ENCODE measurements at places on chromosomes 1 and 21. TPM values are rescaled to one million over a fixed set of nuclear protein-coding genes. Genes with fewer than 3 reads are reported as not detected.

DNA sequence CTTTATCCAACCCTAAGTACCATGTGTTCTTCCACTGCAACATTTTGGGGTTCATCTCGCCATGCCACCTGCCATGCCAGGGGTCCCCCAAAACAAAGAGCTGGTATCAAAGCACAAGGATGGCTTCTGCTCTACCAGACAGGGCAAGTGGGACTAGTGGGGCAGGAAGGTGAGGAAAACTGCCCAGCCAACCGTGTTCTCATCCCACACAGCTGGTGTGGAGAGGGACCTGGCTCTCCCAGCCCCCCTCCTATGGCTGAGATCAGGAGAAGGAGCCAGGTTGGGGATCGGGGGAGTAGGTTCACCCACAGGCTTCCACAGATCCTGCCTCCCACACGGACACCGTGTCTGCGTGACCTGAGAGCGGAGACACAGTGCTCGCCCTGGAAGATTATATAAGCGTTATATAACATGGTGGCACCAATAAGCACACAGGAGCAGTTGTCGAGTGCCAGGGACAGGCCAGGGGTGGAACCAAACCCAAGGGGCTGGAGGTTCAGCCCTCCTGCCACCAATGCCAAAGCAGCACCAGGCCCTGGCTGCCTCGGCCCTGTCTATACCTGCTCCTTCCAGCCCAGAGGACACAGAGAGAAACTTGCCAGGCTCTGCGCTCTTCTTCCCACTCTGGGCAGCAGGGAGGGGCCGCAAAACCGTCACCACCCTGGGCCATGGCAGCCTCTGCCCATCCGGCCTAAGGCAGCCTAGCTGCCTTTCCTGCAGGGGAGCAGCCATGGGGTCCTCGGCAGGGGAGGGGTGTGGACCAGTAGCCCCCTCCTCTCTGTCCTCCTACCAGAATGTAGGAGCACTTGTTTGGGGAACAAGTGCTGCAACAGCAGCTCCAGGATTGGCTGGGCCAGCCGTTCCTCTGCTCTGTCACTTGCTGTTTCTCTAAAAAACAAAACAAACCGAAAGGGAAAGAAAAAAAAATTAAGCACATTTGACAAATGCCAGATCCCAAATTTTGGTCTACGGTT is 43.5 kb downstream of the CD34 start:
- peak; percentile 56 for DNase-seq

GRCh38 chr1:85623061-85623471 is 42.5 kb downstream of the CCN1 start:
- no peak for DNase-seq

DNA sequence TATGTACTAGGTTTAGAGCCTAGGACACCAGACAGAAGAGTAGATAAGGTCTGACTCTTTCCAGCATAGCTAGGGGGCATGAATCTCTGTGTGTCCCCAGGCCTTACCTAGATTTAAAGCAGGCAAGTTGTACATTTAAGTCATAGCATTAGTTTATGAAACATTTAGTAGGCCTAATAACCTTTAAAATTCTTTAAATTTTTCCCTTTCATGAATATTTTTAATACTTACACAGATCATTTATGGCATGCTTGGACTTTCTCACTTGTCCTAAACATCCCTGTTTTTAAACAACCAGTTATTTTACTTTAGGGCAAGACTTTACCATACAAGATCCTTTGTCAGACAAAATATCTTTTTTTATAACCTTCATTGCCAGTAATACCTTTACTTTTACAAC is 258.4 kb upstream of the ZRANB2 start:
- no peak for DNase-seq

KRTAP21-1 gene
- not detected for polyA plus RNA-seq

DNA sequence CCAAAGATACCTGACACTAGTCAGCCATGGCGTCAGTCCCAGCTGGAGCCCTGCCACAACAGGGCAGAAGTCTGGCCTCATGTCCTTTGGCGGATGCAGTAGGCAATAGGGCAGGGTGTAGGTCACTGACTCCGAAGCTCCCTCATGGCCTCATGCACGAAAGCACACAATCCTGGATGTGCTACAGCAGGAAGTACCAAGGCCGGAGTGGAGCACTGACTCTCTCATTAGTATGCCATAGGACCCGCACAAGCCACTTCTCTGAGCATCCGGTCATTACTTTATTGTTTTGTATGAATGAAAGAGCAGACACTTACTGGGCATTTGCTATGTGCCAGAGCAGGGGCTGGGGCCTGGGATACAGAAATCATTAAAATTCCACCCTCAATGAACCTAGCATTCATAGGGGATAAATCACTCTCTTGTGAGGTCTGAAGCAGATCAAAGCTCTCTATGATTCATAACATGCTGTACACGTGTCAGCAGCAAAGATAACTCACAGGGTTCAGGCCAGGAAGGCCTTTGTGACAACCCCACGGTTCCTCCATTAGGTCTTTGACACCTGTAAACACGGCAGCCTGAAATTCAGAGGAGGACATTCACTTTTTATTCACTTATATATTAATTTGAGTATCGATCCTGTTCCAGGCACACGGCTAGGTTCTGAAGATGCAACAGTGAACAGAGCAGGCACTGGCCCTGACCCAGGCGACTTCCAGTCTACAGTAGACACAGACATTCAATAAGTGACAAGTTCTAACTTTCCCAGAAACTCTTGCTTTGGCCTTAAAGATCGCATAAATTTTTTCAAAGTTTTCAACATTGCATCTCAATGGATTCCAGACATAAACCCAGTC is 357.9 kb upstream of the USP24 start:
- DNase-seq: no peak

FCGR1A gene
- 5.3 TPM for polyA plus RNA-seq

DNA sequence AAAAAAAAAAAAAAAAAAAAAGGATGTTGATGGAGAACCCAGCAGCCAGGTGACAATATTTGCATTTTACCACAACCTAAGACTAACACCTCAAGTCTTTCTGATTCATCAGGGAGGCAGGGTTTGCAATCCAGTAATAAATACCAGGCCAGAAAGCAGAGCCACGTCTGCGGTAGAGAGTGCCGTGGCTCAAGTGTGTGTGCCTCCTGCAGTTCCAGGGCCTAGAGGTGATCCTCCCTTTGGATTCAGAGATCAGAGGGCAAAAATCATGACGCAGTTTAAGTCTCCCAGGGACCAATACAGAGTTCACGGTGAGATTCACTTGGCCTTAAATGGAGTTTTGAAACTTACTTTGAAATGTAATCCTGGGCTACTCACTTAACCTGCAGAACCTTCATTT is 34.9 kb downstream of the TMCO4 start:
- no peak for DNase-seq

GRCh38 chr1:177825276-177825901 is 144.5 kb downstream of the SEC16B start:
- no peak for DNase-seq

DNA sequence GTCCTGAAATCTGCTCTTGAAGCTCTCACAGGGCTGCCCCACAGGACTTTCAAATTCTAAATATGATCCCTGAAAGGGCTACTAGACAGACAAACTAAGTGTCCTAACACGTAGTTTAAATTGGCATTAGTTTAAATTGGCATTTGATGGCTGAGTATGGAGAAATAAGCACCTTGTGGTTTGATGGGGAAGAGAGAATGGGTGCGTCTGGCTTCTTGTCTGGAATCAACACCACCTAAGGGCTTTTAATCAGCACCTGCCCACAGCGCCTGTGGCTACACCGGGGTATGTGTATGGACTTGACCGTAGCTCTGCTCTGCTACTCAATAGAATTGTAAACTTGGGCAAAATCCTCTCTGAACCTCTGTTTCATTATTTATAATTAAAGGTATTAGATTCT is 5.7 kb upstream of the LAMB3 start:
- no peak for DNase-seq

- DNase-seq: no peak
Measured at GRCh38 chr1:192998536-192998935, 60.6 kb downstream of the UCHL5 start.
